Osteocyte (in vitro differentiated cells): ENCODE measurements at places on chromosomes 11 and 22. TPM values are rescaled to one million over a fixed set of nuclear protein-coding genes. Genes with fewer than 3 reads are reported as not detected.

Gene MS4A3
- not detected in 2 replicates for total RNA-seq

Gene ZNF280A
- total RNA-seq = not detected in 2 replicates

DNA sequence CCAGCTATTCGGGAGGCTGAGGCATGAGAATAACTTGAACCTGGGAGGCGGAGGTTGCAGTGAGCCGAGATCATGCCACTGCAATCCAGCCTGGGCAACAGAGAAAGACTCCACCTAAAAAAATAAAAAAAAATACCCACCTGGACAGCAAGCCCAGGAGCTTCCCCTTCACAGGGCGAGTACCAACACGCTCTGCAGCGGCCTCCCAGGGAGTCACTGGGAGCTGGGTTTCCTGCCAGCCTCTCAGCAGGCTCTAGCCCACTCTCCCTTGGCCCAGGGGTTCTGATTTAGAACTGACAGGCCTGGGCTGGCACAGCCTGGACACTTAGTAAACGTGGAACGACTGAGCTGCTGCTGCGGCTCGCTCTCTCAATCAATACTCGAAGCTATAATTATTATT, 2.0 kb upstream of the CABP7 start:
- DNase-seq = no peak

Gene IFITM10
- 13.5 and 24.0 TPM in 2 replicates for total RNA-seq

Gene CST6
- not detected in 2 replicates for total RNA-seq

- DNase-seq = no peak
Measured at GRCh38 chr11:15897211-15897960, 459.0 kb downstream of the SOX6 start.
